ELR (cell line): ENCODE measurements at places on chromosomes 1 and 21.

DNA sequence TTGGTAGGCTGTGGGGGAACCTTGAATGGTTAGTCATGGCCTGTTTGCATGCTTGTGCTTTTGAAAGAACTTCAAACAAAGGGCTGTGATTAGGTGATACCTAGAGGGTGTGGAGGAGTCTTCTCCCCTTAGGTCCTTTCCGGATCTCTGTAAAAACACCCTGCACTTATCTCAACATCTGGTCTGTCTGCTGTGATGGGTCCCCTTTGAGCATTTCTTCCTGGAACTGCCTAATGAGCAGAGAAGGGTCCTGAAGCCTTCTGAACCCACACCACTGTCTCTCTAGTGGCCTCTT lies 59.6 kb downstream of the HUNK start:
- DNase-seq: no peak

GRCh38 chr1:232682248-232682647 lies 52.3 kb upstream of the SIPA1L2 start:
- no peak for DNase-seq

DNA sequence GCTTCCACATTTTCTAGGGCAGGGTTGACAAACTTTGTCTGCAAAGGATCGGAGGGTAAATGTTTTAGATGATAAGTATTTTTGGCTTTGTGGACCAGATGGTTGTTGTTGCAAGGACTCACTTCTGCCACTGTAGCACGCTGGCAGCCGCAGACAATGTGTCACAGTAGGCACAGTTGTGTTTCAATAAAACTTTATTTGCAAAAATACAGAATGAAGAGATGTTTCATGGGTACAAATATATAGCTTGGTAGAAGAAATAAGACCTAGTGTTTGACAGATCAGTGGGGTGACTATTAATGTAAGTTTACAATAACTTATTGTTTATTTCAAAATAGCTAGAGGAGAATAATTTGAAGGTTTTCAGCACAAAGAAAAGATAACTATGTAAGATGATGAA lies 127.8 kb downstream of the GRIK3 start:
- DNase-seq: no peak

DNA sequence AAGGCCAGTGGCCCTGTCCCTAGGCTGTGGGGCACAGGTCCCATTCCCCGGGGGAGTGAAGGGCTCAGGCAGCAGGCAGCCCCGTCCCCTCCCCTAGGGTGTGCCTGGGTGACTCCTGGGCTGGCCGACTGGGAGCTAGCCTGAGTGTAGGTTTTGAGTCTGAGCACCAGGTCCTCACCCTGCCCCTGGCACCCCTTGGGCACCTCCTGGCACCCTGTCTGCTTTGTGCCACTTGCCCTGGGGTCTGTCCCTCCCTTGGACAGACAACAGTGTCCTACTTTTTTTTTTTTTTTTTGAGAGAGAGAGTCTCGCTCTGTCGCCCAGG lies 24.2 kb downstream of the RRP1 start:
- no peak for DNase-seq

- no peak for DNase-seq
Measured at GRCh38 chr1:113190078-113190477, 117.1 kb downstream of the LRIG2 start.

DNA sequence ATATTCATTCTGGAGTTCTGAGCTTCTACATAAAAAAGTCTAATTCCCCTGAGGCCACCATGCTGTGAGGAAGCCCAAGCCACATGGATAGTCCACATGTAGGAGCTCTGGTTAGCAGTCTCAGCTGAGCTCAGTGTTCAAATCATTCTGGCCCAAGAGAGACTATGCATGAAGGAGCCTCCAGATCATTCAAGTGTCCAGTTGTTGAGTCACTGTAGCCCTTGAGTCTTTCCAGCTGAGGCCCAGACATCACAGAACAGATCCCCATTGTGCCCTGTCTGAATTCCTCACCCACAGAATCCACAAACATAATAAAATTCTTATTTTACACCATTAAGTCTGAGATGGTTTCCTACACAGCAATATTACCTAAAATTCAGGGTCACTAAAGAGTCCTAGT lies 107.0 kb upstream of the NGF start:
- DNase-seq: no peak

DNA sequence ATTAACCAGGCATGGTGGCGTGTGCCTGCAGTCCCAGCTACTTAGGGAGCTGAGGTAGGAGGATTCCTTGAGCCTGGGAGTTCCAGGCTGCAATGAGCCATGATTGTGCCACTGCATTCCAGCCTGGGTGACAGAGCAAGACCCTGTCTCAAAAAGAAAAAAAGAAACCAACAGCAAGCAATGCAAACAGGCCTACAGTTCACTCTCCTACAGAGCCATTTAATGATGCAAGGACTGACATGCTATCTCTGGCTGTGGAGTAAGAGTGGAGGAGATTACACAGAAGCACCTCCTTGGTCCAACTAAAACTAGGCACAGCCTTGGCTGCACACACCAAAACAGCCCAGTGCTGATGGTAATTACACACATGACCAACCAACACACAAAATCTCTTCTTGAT lies 127.5 kb upstream of the SOD1 start:
- DNase-seq: no peak

- no peak for DNase-seq
Measured at GRCh38 chr1:185495007-185495406, 178.0 kb upstream of the IVNS1ABP start.

GRCh38 chr1:201586806-201587205 lies 47.9 kb downstream of the NAV1 start:
- DNase-seq: no peak

DNA sequence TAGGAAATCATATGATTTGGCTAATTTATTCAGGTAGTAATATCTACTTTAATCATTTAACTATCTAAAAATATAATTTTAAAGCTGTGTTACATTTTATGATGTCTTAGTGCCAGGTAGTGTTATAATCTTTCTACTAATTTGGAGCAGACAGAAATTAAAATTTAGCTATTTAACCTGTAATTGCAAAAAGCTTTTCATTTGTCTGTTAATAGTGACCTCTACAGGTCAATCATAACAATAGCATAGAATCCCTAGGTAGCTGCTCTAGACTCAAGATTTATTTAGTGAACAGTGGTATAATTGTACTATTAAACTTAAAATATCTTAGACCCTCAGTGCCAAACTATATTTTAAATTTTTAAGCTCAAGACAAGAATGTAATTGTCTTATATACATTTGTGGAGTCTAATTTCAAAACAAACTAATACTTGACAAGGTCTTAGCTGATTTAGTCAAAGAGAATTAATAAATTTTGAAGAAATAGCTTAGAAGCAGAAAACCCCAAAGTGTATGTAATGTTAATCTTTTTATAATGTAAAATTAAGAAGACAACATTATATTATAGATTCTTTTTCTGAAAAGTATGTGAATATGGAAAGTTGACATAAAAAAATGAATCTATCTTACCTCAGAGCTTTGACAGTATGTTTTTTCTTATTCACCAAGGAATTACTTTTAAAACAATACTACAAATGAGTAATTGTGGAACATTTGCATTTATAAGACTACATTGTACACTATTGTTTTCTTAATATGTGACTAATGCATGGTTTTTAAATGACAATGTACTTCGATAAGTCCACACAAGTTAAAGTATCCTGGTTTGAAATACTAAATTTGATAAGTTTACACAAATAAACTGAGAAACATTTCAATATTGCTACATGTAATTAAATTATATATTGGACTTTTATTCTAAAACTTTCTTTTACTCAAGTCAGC lies 64.1 kb upstream of the RNPC3 start:
- peak; percentile 60 for DNase-seq

DNA sequence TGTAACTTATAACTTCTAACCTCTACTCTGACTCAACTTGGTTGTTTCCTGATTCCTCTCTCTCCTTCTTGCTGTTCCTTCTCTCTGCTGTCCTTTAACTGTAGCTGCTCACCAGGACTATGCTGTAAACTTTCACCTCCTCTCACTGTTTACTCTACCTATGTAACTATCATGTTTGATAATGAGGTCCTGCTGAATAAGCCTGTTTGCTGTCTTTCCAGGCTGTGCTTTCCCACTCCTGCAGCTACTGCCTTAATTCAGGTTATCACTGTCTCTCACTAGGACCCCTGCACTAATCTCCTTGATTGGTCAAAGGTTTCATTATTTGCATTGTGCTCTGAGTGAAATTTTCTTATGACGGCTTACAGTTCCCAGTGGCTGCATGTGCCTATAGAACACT lies 633.9 kb upstream of the PTBP2 start:
- DNase-seq: no peak

DNA sequence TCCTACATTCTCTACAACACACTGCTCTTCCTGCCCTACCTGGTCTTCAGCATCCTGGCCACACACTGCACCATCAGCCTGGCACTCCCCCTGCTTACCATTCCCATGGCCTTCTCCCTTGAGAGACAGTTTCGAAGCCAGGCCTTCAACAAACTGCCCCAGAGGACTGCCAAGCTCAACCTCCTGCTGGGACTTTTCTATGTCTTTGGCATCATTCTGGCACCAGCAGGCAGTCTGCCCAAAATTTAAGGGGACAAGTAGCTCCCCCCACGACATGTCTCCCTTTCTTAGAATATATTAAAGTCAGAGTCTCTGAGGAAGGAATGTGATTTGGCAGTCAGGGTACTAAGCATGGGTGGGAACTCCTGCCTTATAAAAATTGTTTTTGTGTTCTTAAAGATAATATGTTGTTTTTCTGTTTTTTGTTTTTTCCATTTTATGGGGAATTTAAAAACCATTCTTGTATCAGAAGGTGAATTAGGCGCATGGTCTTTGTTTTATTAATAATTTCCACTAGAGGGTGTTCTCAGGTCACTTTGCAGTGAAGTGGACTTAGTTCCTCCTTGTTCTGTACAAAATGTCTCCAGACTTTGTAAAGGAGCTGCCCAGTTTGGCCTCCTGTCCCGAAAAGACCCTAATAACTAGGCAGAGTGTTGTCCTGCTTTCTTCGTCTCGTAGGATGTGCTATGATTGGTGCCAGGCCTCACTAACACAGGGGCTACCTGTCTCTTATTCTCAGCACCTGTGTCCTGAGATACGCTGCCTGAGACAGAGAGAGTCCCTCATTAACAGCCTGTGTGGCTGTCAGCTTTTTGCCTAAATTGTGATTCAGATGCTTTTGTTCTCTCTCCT lies 13.1 kb downstream of the UBIAD1 start:
- no peak for DNase-seq

DNA sequence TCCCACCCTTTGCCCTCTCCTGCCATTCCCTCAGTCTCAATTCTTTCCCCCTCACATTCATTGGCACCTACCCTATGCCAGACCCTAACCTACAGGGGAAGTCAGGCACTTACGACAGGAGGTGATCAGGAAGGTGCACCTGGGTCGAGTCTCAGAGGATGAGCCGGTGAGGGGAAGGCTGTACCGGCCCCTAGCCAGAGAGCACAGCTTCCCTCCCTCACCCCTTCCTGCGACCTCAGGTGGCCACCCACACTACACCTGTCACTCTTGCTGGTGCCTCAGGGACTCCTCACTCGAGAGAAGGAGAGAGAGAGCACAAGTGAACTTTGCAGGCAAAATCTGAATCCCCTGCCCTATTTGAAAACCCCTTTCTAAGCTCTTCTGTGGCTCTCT lies 1.7 kb upstream of the MYOM3 start:
- no peak for DNase-seq

GRCh38 chr1:187275985-187276575 lies 447.3 kb downstream of the PLA2G4A start:
- no peak for DNase-seq

DNA sequence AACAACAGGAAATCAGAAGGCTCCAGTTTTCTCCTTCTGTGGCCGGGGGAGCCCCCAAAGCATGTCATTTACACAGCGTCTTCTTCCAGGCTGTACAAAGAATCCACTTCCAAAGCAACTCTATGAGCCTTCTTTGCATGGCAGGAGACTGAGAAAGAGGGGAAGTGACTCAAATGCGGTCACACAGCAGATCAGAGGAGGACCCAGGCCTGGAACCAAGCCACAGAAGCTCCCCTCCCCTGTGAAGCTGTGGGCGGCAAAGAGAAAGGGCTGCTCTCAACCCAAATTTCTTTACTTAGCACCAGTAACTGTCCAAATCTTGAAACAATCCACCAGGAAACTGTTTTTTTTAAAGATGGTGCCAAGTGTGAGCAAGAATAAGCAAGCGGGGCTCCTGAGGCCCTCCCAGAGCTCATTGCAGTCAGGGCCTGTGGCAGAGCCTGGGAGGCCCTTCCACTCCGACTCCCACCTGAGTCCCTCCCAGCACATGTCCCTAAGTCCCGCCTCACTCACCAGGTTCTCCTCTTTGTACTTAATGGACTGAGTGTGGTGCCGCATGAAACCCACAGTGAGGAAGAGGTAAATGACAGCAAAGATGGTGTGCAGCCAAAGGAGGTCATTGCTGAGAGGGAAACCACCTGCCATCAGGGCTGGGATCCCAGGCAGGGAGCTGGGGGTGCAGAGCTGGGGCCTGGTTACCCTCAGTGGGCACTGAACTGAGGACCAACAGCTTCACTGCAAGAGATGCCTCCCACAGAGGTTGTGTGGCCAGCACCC lies 15.9 kb downstream of the TMEM63A start:
- DNase-seq: peak; percentile 85

DNA sequence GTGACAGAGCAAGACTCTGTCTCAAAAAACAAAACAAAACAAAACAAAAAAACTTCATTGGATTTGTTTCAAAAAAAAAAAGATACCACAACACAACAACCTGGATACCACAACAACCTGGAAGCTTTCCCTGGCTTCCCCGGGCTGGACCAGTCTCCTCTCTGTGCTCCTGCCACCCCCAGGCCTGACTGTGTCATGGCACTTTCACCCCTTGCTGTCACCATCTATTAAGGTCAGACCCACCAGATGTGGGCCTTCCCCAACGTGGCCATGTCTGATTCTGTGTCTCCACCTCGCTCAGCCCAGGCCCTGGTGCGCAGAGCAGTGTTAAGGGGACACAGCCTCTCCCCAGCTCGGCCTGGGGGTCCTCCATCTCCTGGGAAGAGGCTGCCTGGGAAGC lies 28.3 kb upstream of the ACOT11 start:
- peak; percentile 27 for DNase-seq

GRCh38 chr1:3687504-3687903 lies 35.2 kb downstream of the TP73 start:
- no peak for DNase-seq
